ENCODE measurements at places on chromosomes 7 and 10. TPM values are rescaled to one million over a fixed set of nuclear protein-coding genes. Genes with fewer than 3 reads are reported as not detected.
A peak's percentile ranks its signal among the peaks of the same experiment; 100 is the strongest.

The PTEN gene
- 24.5 TPM for total RNA-seq

The CTTNBP2 gene
- not detected for total RNA-seq

The SYT15B gene
- not detected for total RNA-seq

The PHYHIPL gene
- not detected for total RNA-seq

The UCMA gene
- not detected for total RNA-seq

The OR2A42 gene
- total RNA-seq: not detected

The PDK4 gene
- not detected for total RNA-seq

The TASOR2 gene
- total RNA-seq: 31.4 TPM

The COX19 gene
- 5.5 TPM for total RNA-seq

GRCh38 chr10:121615435-121615793, 17.2 kb upstream of the FGFR2 start:
- DNase-seq: no peak

- DNase-seq: peak; percentile 76
Measured at GRCh38 chr10:72328045-72328828, 26.5 kb downstream of the DNAJB12 start.

GRCh38 chr7:2698581-2699288, 10.7 kb downstream of the AMZ1 start:
- no peak for DNase-seq

GRCh38 chr10:50514995-50515394, 108.8 kb downstream of the SGMS1 start:
- no peak for DNase-seq

DNA sequence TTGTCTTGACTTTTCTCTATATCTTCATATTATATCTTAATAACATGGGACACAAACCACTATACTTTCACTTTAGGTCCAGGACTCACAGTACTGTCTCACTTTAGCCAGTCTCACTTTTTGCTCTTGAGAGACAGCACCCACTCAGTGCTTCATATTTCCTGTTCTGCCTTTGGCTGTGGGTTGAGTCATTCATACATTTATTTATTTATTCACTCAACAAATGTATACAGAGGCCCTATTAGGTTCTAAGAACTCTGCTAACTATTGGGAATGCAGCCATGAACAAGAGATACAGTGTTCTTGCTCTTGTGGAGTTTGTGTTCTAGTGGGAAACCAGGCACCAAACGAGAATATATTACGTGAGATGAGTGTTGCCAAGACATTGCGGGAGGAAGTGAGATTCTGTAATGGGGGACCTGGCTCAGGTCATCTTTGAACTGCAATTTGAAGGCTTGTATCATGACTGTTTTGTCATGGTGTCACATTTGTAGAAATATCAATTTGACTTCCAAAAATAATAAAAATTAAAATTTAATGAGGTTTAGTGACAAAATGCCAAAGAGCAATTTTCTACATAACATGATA, 190.1 kb downstream of the SDHAF3 start:
- no peak for DNase-seq

- no peak for DNase-seq
Measured at GRCh38 chr10:131162866-131163843, 148.4 kb downstream of the TCERG1L start.

DNA sequence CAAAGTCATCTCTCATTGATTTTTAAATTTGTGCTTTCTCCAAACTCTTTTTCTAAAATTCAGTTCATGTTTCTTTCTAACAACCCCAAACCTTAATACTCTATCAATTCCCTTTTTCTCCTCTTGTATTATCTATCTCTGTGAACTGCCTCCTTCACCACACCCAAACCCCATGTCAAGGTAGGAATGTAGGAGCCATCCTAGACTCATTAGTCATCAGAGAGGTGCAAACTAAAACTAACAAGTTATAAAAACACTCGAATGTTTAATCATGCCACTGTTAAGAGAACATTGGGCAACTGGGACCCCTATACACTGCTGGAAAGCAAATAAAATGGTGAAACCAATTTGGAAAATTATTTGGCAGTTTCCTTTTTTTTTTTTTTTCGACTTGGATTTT, 533.8 kb upstream of the LRRN3 start:
- DNase-seq: no peak

GRCh38 chr7:156058248-156058647, 246.0 kb upstream of the SHH start:
- no peak for DNase-seq

DNA sequence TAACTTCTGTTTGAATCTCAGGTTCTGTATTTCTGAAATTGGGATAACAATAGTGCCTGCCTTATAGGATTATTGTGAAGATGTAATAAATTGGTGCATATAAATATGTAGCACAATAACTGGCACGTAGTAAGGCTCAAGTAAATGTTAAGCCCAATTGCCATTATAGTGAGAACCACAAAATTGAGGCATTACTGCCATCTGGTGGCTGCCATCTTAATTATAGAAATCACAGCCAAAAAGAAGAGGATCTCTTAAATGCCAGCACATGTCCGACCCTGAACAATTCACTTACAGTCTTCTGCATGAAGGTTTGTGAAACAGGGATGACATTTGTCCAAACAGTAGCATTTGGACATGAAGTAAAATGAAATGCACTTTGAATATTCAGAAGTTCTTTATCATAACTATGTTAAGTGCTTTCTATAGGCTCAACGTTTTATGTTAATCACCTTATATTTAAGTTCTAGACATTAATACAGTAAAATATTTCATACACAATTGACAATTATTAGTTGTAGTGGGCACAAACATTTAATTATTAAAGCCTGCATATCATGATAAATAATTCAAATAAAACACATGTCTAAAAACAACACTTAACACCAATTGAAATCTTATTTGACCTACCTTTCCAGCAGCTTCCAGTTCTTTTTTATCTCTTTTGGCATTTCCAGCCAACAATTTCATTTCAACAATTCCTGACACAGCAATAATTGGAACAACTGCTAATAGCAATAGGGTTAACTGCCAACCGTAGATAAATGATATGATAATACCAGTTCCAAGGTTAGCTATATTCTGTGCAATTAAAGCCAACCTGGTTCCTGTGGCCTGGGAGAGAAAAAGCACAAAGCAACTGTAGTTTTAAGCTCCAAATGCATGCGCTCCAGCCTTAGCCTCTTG, 58.5 kb downstream of the ABCB4 start:
- DNase-seq: peak; percentile 85

DNA sequence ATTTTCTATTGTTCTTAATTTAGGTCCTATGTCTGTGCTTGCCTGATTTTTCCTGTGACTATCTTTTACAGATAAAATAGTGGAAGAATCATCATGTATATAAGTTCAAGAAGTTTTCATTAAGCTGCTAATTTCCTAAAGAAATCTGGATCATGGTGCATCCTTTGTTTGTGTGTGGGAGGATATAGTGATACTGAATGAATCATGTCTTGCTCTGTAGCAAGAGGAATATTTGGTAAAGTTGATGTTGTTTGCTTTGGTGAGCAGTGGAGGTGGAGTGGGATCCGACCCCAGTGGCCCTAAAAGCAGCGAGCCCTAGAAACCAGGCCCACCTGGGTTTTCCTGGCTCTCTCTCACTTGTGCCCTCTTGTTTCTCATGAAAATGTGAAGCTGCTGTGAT, 83.7 kb downstream of the CCNY start:
- no peak for DNase-seq

- DNase-seq: no peak
Measured at GRCh38 chr7:155962968-155963300, 150.7 kb upstream of the SHH start.

- DNase-seq: peak; percentile 48
Measured at GRCh38 chr10:11276449-11276990, 258.8 kb downstream of the CELF2 start.
